Stimulated activated CD8-positive, alpha-beta memory T cell treated with anti-CD3 and anti-CD28 coated beads, Interleukin-2, amount 100 ng/mL, for 1 hour (primary cell): ENCODE measurements at places on chromosomes 1 and 21.

DNA sequence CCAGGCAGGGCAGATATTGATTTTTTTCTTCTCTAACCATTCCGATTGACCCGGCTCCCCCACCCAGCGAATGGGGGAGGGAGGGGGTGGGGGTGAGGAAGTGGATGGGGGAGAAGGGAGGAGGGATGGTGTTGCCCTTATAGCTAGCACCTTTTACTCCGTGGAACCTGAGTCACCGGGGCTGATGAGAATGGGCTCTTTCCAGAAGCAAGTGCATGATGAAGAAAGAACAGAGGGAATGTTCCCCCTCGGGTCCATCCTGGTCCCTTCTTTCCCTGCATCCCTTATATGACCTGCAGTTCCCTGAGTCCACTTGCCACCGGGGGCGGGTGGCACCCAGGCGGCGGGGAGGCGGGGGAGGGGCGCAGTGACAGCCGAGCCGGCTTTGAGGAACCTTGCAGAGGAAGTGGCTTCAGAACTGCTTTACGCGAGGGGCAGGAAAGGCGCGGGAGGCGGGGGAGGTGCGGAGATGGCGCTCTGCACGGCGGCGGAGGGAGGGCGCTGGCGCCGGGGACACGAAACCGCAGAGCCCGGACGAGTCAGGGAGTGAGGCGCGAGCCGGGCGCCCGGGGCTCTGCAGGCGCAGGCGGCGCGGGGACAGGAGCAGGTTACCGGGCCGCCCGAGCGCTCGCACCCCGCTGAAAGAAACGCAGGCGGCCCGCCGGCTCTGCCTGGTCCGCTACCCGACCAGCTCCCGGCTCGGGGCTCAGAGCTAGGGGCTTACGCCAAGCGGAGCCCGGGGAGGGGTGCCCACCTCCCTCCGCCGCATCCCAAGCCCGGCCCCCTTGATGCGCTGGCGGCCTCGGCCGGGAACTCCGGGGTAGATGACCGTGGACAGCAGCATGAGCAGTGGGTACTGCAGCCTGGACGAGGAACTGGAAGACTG lies 49.7 kb downstream of the RASSF5 start:
- peak; percentile 83 for DNase-seq

DNA sequence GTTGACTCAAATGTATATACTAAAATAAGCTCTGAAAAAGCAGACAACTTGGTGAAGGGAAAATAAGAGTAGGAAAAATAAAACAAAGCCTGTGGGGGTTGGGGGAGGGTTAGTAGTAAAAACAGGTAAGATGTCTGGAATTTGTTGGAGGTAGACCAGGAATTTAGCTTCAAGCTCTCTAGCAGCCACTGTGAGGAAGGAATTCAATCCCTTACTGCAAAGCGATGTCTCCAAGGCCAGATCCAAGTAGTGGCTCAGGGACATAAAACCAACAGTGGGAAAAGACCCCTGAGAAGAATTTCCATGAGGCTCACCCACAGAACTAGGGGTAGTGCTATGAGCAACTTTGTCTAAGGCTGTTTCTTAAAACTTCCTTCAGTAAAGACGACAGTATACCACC lies 7.8 kb downstream of the ANGPTL7 start:
- DNase-seq, result no peak

DNA sequence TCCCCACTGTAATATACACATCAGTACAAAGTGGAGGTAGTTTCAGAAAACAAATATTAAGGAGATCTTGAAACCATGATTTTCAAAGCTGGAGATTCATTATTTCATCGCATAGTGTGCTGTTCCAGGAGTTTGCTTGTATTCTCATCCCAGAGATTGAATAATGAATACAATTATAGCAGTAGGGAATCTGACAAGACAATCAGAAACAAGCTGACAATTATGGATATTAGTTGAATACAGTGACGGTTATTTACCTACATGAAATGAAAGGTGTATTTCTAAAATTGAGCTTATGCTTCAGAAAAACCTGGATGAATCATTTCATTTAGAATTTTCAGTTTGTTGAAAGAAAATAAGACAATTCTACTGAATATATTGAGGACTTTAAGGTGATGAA lies 2119.0 kb downstream of the MRPL39 start:
- DNase-seq, result no peak

DNA sequence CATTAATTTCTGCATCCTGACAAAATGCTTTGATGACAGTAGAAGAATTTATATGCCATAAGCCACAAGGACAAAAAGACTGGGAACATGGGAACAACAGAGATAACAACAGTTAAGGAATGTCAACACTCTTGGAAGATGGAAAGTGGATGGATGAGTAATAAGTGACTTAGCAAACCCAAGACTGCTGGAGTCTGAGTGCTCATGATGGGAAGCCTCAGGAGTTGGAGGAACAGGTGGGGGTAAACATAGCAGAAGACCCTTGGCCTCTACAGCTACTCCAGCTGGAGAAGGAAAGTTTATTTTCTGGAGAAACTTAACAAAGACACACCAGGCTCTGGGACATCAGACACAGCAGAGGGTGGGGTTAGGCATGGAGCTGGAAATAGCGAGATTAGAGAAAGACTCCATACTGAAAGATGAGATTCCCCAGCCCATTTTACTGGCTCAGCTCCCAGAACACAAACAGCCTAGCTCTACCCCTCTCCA lies 13.6 kb downstream of the G0S2 start:
- DNase-seq, result no peak

DNA sequence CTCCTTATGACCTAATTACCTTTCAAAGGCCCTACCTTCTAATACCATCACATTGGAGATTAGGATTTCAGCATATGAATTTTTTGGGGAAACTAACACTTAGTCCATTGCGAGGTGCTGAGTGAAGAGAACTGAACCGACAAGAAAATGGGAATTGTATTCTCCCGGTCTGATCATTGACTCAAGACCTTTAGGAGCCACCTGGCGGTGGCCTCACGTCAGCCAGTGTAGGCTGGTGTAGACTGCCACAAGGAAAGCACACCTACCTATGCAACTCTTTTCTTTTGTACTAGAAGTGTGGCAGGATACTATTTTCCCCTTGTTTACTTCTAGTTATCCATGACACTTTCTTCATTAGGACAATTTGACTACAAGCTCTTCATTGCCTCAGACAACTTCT lies 333.5 kb upstream of the B3GALT2 start:
- DNase-seq, result no peak

DNA sequence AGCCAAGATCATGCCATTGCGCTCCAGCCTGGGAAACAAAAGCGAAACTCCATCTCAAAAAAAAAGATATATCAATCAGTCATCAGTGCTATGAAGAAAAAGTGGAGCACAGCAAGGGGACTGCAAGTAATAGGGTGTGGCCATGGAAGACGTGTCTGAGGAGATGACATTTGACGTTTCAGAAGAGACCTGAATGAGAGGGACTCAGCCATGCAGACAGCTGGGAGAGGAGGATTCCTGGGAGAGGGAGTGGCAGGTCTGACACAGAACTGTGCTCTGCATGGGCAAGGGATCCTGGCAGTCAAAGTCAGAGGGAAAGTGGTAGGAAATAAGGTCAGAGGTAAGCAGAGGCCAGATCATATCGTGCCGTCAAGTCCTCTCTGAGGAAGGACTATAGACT lies 3.3 kb downstream of the LAX1 start:
- DNase-seq, result no peak
